ENCODE measurements at places on chromosomes 12 and 14. TPM values are rescaled to one million over a fixed set of nuclear protein-coding genes. Genes with fewer than 3 reads are reported as not detected.

Gene KERA
- not detected for total RNA-seq

Gene TMEM63C
- 3.9 TPM for total RNA-seq

Gene COX8C
- not detected for total RNA-seq

Gene CLEC9A
- not detected for total RNA-seq

Gene WNT1
- not detected for total RNA-seq

Gene RGS6
- 3.4 TPM for total RNA-seq

Gene TMEM52B
- total RNA-seq: 0.33 TPM

DNA sequence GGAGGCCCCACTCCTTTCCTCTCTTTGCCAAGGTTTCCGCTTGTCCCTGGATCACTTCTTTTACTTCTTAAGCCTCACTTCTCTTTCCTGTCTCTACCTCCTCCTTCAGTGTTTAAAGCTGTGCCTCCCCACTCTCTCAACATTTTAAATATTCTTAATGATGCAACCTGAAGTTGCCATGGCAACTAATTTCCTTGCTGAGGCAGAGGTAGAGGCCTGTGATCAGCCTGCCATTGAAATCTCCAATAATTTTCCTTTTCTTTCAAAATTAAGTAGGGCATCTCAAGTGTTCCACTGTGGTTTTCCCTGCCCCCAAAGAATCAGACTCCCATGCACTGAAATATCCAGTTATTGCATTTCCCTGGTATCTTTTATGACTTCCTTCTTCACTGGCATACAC is 108.6 kb upstream of the VRK1 start:
- no peaks in the 10 kb centered on the region for H3K36me3 ChIP-seq
- H3K4me3 ChIP-seq: no peak overlapping the region
- no peaks in the 10 kb centered on the region for H3K4me1 ChIP-seq
- DNase-seq: no peak

DNA sequence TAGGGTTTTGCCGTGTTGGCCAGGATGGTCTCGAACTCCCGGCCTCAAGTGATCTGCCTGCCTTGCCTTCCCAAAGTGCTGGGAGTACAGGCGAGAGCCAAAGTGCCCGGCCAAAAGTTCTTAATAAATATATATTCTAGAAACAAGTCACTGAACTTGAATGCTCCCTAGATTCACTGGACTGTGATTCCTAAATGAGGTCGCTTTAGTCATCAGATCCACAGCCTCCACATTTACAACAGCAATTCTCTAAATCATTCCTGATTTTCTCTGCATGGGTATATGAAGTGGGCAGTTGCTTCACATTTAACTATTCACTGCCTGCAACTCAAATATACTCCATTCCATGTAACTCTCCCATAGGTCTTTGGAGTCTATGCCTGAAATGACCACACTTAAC is 813.0 kb downstream of the GALC start:
- no peaks in the 10 kb centered on the region for H3K4me1 ChIP-seq
- H3K27ac ChIP-seq: no peak overlapping the region
- H3K36me3 ChIP-seq: no peaks in the 10 kb centered on the region
- no peak for DNase-seq
- H3K27me3 ChIP-seq: no peaks in the 10 kb centered on the region

- no peak overlapping the region for H3K27ac ChIP-seq
- H3K4me3 ChIP-seq: no peak overlapping the region
- no peak for DNase-seq
- no peaks in the 10 kb centered on the region for H3K36me3 ChIP-seq
- peaks cover 13% of the 10 kb centered on the region for H3K4me1 ChIP-seq
These were observed 78.4 kb downstream of the ITPK1 start for GRCh38 chr14:93037351-93037750.

DNA sequence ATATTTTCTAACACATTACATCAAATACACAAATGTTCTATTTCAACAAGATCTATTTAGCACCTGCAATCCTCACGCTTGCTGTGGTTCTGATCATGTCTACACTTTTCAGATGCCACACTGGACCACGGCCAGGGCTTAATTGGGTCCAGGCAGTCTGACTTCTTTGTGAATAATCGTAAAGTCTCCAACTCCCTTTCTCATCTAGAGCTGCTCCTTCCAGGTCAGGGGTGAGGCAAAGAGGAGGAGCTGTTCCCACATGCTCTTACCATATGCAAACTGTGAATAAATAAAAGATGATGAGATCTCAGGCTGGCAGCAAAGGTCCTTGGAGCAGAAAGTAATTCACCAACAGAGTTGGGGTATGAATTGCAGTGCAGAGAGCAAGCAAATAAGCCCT is 316.6 kb downstream of the GLT1D1 start:
- H3K4me1 ChIP-seq: no peaks in the 10 kb centered on the region
- no peak overlapping the region for H3K27ac ChIP-seq
- H3K4me3 ChIP-seq: no peak overlapping the region
- no peak for DNase-seq
- H3K27me3 ChIP-seq: no peaks in the 10 kb centered on the region
- H3K36me3 ChIP-seq: no peaks in the 10 kb centered on the region

DNA sequence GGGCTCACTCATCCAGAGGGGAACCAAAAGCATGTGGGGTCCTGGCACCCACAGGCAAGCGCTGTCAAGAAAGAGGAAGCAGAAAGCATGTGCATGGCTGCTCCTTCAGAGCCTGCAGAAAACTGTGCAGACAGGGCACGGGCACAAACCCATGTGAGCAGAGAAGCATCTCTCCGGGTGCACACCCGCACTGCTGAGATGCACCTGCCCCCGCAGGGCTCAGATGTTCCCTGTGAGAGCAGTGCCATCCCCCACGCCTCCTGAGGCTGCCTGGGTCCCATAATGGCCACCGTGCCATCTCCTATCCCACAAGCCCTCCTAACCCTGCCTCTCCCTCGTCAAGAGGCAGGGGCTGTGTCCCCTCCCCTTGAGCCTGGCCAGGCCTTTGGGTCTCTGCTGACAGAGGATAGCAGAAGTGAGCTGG is 32.3 kb upstream of the INF2 start:
- no peak overlapping the region for H3K27ac ChIP-seq
- no peak for DNase-seq
- no peaks in the 10 kb centered on the region for H3K4me1 ChIP-seq
- no peaks in the 10 kb centered on the region for H3K27me3 ChIP-seq
- H3K4me3 ChIP-seq: no peak overlapping the region
- no peaks in the 10 kb centered on the region for H3K36me3 ChIP-seq

GRCh38 chr12:108722992-108723766 is 8.1 kb downstream of the CORO1C start:
- no peak for DNase-seq
- H3K36me3 ChIP-seq: no peaks in the 10 kb centered on the region
- peak overlapping the region; percentile 65 for H3K27ac ChIP-seq
- H3K4me3 ChIP-seq: no peak overlapping the region
- H3K4me1 ChIP-seq: peaks cover 14% of the 10 kb centered on the region

DNA sequence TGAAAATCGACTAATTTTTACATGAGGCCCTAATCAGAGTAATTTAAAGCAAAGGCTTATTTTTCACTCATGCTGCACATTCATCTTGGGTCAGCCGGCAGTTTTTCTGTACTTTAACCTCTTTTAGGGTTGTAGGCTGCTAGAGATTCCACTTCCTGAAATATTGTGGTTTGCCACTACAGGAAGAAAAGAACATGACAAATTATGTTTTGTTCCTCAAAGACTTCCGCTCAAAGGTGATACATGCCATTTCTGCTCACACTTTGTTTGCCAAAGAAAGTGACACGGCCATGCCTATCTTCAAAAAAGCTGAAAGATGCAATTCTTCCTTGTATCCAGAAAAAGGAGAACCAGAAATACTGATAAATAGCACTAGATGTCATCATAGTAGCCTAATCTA is 183.4 kb upstream of the PPFIA2 start:
- H3K27ac ChIP-seq: no peak overlapping the region
- no peaks in the 10 kb centered on the region for H3K4me1 ChIP-seq
- H3K4me3 ChIP-seq: no peak overlapping the region
- H3K36me3 ChIP-seq: no peaks in the 10 kb centered on the region
- no peak for DNase-seq

DNA sequence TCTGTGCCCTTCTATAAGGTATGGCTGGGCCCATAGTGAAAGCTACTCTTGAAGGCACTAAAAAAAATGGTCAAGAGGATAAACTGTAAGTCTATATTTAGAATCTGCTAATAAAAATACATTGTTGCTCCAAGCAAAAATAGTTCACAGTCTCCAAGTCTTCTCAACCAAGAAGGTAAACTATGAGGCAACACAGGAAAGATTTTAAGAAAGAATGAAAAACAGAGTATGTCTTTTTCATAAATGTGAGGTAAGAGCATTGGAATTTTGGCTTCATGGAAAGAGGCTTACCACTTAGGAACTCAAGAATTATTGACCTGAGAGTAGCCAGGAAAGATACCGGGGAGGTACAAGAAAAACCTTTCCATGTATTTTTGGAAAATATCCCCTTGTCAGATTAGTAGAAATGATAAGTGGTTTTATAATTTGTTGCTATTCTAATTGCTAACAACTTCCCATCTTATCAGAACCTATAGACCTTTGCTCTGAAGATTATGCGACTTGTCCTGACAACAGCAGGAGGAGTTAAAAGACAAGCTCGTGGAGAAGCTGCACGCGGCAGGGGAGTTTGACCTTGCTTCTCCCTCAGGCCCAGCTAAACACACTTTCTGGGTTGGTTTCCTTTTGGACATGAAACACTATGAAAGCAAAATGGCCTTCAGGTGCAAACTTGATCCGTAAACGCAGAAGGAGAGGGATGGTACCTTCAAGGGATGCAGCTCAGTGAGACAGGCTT is 238.1 kb downstream of the FOXN3 start:
- no peaks in the 10 kb centered on the region for H3K36me3 ChIP-seq
- H3K27me3 ChIP-seq: no peaks in the 10 kb centered on the region
- H3K4me3 ChIP-seq: no peak overlapping the region
- H3K27ac ChIP-seq: no peak overlapping the region
- no peaks in the 10 kb centered on the region for H3K4me1 ChIP-seq

- no peaks in the 10 kb centered on the region for H3K4me1 ChIP-seq
- H3K27ac ChIP-seq: no peak overlapping the region
- no peak for DNase-seq
- no peaks in the 10 kb centered on the region for H3K27me3 ChIP-seq
These were observed 9.7 kb downstream of the NRIP2 start for GRCh38 chr12:2825132-2825531.

GRCh38 chr14:27372771-27373170 is 774.9 kb upstream of the NOVA1 start:
- H3K4me3 ChIP-seq: no peak overlapping the region
- H3K4me1 ChIP-seq: no peaks in the 10 kb centered on the region
- DNase-seq: no peak
- H3K27me3 ChIP-seq: no peaks in the 10 kb centered on the region
- no peak overlapping the region for H3K27ac ChIP-seq
- no peaks in the 10 kb centered on the region for H3K36me3 ChIP-seq

DNA sequence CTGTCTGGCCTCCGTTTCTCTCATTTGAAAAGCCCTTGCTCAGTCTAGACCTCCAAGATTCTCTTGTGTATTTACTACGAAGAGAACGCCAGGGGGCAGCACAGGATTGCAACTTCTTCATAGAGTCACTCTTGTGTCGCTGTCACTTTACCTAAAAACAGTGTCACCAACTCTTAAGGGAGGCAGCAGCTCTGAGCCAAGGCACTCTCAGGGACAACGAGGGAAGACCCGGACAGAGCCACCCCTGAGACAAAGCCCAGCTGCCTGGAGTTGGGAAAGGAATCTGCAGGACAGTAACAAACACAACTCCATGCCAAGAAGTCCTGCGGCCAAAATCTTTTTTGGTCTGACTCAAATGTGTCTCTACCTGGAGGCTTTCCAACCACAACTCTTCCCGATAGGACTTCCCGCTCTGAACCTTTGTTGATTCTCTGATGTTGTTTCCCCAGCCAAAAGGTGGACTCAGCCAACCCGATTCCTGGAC is 9.6 kb upstream of the RPAP3 start:
- H3K27ac ChIP-seq: peak overlapping the region; percentile 98
- no peaks in the 10 kb centered on the region for H3K27me3 ChIP-seq
- peaks cover 26% of the 10 kb centered on the region for H3K4me1 ChIP-seq
